ENCODE measurements at places on chromosomes 6 and 20. TPM values are rescaled to one million over a fixed set of nuclear protein-coding genes. Genes with fewer than 3 reads are reported as not detected.

Gene TAB2
- 45.1 TPM for total RNA-seq

Gene IL17A
- total RNA-seq, result not detected

Gene NKAPL
- not detected for total RNA-seq

Gene UNC5CL
- 1.6 TPM for total RNA-seq

Gene TCF21
- not detected for total RNA-seq

Gene HTR1E
- total RNA-seq, result not detected

Gene SALL4
- 90.7 TPM for total RNA-seq

Gene ATP6V1G2
- total RNA-seq, result 3.3 TPM

Gene LY6G6C
- 1.2 TPM for total RNA-seq

Gene RSPH3
- 6.0 TPM for total RNA-seq

DNA sequence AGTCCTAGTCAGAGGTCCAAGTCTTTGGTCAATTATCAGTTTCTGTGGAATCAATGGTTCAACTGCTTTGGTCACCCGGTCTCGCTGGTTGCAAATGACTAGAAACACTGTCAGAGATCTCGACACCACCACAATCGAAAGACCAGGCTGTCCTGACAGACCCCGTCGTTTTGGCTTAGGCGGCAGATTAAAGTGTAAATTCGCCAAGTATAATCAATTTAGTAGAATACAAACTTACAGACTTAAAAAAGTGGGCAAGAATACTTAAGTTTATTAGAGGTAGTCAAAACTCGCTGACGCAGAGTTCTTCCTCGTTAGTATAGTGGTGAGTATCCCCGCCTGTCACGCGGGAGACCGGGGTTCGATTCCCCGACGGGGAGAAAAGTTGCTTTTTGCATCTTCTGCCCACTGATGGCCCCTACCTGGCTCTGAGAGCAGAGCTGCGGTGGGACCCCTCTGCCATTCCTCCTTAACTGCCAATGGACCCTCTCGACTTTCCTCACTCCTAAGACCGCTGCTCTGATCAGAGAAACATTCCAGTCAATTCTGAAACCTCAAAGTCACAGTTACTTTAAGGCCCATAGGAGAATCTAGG is 30.6 kb upstream of the ZNF184 start:
- peak; percentile 78 for DNase-seq
- H3K4me1 ChIP-seq, result peaks cover 14% of the 10 kb centered on the region
- H3K36me3 ChIP-seq, result no peaks in the 10 kb centered on the region

GRCh38 chr6:93317592-93317991 is 101.8 kb downstream of the EPHA7 start:
- no peaks in the 10 kb centered on the region for H3K36me3 ChIP-seq
- no peak overlapping the region for H3K27ac ChIP-seq
- no peak for DNase-seq

GRCh38 chr6:121657972-121658371 is 222.5 kb downstream of the GJA1 start:
- no peaks in the 10 kb centered on the region for H3K27me3 ChIP-seq
- H3K36me3 ChIP-seq, result no peaks in the 10 kb centered on the region
- no peak for DNase-seq
- no peaks in the 10 kb centered on the region for H3K4me1 ChIP-seq
- no peak overlapping the region for H3K4me3 ChIP-seq

GRCh38 chr20:40810332-40811000 is 121.4 kb upstream of the MAFB start:
- H3K27me3 ChIP-seq, result peaks cover 8% of the 10 kb centered on the region
- DNase-seq, result no peak
- H3K4me1 ChIP-seq, result peaks cover 14% of the 10 kb centered on the region
- H3K36me3 ChIP-seq, result no peaks in the 10 kb centered on the region

DNA sequence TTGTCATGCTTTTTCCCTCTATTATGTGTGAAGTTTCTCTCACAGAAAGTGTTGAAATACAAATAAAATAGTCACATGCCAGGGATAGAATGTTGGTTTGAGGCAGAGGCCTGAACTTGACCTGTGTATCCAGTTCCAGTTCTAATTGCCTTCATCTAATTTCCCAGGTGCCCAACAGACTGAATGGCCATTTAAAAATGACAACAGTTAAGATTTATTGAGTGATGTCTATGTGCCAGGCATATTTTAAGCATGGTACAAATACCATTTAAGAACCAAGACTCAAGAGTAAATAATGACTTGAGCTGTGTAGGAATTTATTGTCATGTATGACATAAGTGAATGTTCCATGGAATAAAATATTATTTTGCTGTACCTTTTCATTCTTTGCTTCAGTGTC is 87.6 kb upstream of the EMILIN3 start:
- H3K36me3 ChIP-seq, result peaks cover 17% of the 10 kb centered on the region
- no peak overlapping the region for H3K27ac ChIP-seq
- H3K4me1 ChIP-seq, result no peaks in the 10 kb centered on the region
- no peak for DNase-seq
- no peak overlapping the region for H3K4me3 ChIP-seq
- no peaks in the 10 kb centered on the region for H3K27me3 ChIP-seq

GRCh38 chr20:63572788-63573646 is 1.0 kb downstream of the HELZ2 start:
- no peak overlapping the region for H3K27ac ChIP-seq
- no peaks in the 10 kb centered on the region for H3K27me3 ChIP-seq
- peaks cover 7% of the 10 kb centered on the region for H3K4me1 ChIP-seq
- H3K36me3 ChIP-seq, result no peaks in the 10 kb centered on the region
- no peak for DNase-seq
- H3K4me3 ChIP-seq, result peak overlapping the region; percentile 83

- H3K27me3 ChIP-seq, result no peaks in the 10 kb centered on the region
- H3K4me3 ChIP-seq, result no peak overlapping the region
- no peak for DNase-seq
- H3K4me1 ChIP-seq, result no peaks in the 10 kb centered on the region
- H3K27ac ChIP-seq, result no peak overlapping the region
- peaks cover under 1% of the 10 kb centered on the region for H3K36me3 ChIP-seq
These were observed 161.4 kb downstream of the CD109 start for GRCh38 chr6:73857341-73857890.

DNA sequence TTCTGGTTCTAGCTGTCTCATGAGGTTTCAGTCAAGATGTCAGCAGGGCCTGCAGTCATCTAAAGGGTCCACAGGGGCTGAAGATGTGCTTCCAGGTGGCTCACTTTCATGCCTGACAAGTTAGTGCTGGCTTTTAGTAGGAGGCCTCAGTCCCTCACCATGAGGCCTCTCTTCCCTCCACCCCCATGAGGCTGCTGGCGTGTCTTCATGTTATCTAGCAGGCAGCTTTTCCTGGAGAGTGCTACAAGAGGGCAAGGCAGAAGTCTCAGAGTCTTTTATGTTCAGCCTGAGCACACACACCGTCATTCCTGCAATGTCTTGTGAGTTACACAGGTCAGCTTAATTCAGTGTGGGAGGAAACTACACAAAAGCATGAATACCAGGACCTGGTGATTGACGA is 769.9 kb downstream of the HDGFL1 start:
- DNase-seq, result no peak
- no peaks in the 10 kb centered on the region for H3K36me3 ChIP-seq
- no peaks in the 10 kb centered on the region for H3K4me1 ChIP-seq
- no peak overlapping the region for H3K4me3 ChIP-seq
- no peaks in the 10 kb centered on the region for H3K27me3 ChIP-seq

DNA sequence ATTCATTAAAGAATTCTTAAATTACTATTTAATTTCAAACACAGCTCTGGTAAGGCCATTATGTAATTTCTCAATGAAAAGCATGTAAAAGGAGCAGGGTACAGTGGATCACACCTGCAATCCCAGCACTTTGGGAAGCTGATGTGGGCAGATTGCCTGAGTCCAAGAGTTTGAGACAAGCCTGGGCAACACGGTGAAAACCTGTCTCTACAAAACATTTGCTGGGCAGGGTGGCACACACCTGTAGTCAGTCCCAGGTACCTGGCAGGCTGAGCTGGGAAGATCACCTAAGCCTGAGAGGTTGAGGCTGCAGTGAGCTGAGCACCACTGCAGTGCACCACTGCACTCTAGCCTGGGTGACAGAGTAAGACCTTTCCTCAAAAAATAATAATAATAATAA is 37.4 kb downstream of the MDN1 start:
- H3K36me3 ChIP-seq, result peaks cover 43% of the 10 kb centered on the region
- DNase-seq, result no peak
- no peak overlapping the region for H3K4me3 ChIP-seq

DNA sequence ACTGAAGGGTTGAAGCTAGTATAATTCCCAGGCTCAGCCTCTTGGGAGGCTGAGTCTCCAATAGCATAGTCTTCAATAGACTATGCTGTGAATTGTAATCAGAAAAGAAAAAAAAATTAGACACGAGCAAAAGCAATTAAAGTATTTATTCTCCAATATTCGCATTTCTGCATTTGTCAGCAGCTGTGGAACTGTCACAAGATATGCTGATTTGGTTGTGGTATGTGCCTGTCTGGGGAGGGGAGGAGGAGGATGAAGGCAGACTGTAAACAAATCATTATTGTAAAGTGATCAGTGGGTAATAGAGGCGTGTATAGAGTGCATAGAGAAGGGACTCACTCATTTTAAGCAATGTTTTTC is 10.1 kb upstream of the BICRAL start:
- H3K36me3 ChIP-seq, result no peaks in the 10 kb centered on the region
- H3K27ac ChIP-seq, result no peak overlapping the region
- no peak for DNase-seq
- peaks cover 11% of the 10 kb centered on the region for H3K4me1 ChIP-seq
- H3K27me3 ChIP-seq, result peaks cover 18% of the 10 kb centered on the region

- no peak overlapping the region for H3K27ac ChIP-seq
- no peak overlapping the region for H3K4me3 ChIP-seq
- no peak for DNase-seq
- H3K36me3 ChIP-seq, result peaks cover 3% of the 10 kb centered on the region
- no peaks in the 10 kb centered on the region for H3K27me3 ChIP-seq
These were observed 48.6 kb downstream of the RALY start for GRCh38 chr20:34042262-34042661.

DNA sequence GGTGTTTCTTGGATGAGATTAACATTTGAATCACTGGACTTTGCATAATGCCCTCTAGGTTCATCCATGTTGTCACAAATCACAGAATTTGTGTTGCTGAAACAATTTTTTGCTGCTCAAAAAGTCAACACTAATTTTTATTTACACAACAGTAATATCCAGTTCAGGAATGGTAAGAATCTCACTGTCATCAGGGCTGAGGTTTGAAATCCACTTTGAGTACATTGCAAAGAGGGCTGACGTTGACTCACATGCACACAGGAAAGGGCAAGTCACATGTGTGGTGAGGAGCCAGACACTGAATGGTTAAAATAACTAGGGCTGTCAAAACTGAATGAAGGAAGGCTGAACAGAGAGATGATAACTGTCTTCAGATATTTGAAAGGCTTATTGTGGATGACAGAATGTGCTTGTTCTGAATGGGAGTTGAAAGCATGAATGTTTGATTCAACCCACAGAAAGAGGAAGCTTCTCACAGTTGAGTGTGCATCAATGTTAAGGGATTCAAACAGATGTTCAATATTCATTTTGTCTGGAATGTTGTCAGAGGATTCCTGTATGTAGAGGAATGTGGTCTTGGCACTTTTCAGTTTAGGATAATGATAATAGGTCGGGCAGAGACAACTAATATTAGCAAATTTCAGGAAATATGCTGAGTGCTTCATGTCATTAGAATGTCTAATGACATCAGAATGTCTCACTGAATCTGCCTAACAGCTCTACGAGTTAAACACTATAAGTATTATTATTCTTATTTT is 3.6 kb upstream of the ADGRG6 start:
- peaks cover 21% of the 10 kb centered on the region for H3K27me3 ChIP-seq
- H3K27ac ChIP-seq, result peak overlapping the region; percentile 24
- H3K36me3 ChIP-seq, result peaks cover 4% of the 10 kb centered on the region
- DNase-seq, result no peak
- H3K4me1 ChIP-seq, result peaks cover 53% of the 10 kb centered on the region

DNA sequence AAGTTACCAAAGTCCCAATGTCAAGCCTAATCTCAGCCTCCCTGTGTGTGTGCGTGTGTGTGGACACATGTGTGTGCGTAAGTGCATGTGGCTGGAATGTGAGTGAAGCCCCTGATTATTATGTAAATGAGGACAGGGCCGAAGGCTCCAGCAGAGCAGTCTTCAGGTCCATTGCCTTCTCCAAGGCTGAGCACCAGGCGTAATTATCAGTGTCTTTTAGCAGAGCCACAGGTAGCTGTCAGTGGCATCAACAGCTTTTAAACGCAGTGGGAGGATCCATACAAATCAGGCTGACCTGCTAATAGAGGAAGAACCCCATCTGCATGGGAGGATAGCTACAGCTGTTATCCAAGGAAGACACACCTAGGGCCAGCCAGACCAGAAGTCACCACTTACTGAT is 324.3 kb upstream of the MOCS1 start:
- no peak for DNase-seq
- H3K4me3 ChIP-seq, result no peak overlapping the region

DNA sequence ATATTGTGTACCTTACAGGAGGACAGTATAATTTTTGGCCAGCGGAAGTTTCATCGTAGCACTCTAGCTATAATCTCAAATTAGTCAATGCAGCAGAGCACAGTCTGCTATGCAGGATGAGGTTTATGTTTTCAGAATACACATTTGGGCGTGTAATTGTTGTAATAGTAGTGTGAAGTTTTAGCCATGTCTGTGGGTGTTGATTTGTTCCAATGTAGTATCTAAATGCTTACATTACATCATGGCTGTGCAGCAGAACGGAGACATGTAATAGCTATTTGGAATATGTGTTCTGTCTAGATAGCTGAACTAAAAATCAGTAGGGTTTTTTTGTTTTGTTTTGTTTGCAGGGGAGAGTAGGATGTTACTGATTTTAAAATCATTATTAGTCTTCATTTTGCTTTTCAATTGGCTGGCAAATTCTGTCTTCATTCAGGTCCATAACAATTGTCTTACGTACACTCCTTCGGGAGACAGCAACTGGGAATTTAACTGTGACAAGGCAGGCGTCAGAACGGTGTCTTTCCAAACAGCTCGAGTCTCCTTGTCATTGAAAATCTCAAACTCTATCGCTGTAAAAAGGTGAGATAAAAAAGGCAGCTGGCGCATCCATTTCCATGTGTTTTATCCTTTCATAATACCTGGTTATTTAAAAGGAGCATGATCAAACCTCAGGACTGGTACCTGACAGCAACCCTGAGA is 65.1 kb upstream of the CDH4 start:
- H3K27ac ChIP-seq, result no peak overlapping the region
- DNase-seq, result no peak
- H3K4me1 ChIP-seq, result peaks cover 7% of the 10 kb centered on the region
- no peaks in the 10 kb centered on the region for H3K27me3 ChIP-seq
- H3K4me3 ChIP-seq, result no peak overlapping the region

DNA sequence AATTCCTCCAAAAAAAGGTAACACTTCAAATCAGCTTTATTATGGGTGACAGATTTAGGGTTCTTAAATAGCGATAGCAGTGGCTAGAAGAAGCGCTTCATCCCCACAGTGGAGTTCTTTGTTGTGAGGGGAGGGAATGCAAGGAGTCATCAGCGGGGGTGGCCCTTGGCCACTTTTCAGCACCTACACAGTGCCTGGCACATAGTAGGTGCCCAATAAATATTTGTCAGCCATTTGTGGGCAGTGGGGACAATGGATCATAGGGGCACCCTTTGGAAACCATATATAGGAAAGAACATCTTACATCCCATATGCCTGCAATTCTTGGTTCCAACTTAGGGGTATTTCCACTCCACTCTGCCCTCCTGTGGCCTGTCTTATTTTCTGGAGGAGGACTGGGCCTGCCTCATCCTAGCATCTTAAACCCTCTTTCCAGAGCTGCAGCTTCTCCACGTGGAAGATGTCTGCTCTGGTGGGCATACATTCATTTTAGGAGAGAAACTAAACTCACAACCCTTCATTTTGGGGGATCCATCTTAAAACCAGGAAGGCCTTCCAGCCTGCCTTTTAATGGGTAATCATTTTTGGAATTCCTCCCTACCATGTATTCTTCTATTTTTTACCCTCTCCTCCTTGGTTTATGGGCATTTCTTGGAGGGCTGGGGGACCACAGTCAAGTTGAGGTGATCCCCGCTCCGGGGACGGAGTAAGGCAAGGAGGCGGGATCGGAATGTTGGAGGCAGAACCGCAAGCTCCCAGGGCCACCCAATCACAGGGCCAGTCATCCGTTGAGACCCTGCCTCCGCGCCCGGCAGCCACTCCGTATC is 2.6 kb upstream of the GPSM3 start:
- peak overlapping the region; percentile 98 for H3K4me3 ChIP-seq
- H3K27me3 ChIP-seq, result no peaks in the 10 kb centered on the region
- no peaks in the 10 kb centered on the region for H3K36me3 ChIP-seq

Data from neural crest cell (in vitro differentiated cells).